ENCODE measurements at places on chromosomes 13 and 19.
A peak's percentile ranks its signal among the peaks of the same experiment; 100 is the strongest.

- DNase-seq: no peak
Observed at GRCh38 chr19:49533551-49534488, 6.0 kb downstream of the RCN3 start.

GRCh38 chr19:52917531-52917930 is 5.7 kb downstream of the ZNF888 start:
- DNase-seq: no peak

GRCh38 chr13:20408181-20408580 is 117.5 kb downstream of the CRYL1 start:
- no peak for DNase-seq

- DNase-seq: no peak
Observed at GRCh38 chr13:38462605-38463004, 113.0 kb downstream of the UFM1 start.

DNA sequence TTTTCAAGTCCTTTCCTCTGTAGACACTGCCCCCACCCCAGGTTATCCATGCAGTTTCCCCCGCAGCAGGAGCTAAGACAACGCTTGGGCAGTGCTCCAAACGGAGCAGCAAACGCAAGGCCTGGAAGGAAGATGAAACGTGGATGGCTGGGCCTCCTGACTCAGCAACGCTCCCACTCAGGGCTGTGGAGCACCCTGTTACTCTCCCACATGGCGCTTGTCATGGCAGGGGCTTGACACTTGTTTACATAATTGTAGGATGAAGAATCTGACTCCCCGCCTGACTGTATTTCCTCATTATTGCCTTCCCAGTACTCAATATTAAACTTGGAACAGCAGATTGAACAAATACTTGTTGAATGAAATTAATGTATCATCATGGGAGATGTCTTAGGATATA is 799 bp upstream of the C1QTNF9B start:
- no peak for DNase-seq

DNA sequence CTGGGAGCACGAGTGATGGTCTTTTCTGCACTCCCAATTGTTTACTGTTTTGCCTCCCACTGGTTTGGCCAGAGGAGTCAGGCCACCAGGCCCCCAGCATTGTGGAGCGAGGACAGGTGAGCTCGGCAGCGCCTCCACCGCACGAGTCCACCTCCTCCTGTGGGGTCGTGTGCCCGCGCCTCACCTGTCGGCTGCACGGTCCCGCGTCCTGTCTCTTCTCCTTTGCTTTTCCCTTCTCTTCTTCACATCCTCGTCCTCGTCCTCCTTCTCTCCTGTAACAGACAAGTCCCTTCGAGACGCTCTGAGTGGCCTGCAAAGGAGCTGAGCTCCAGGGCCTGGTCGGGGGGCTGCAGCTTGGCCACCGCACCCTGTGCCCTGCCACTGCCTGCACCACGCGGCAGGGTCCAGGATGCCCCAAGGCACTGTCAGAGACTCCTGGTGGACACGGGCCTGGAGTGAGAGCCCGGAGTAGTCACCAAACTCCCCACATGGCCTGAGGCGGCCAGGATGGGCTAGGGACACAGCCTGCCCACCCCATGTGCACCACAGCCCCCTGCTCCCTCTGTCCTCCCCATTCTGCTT is 11.4 kb downstream of the AKAP8 start:
- no peak for DNase-seq

DNA sequence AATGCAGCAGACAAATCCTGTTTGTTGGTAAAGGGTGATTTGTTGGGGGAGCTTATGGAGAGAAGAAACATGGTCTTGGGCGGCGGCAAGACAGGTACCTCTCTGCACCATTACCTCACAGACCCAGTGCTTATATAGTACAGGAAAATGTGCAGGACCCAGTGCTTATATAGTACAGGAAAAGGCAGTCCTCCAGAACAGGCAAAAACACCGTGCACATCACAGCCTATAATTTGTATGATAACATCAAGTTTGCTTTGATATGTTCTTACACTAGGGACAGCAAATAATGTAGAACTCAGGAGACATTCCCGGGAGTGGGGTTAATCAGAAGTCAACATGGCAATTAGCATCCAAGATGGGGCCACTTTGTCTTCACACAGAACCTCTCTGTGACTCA is 20.9 kb downstream of the VAV1 start:
- DNase-seq: no peak

GRCh38 chr13:41512441-41512840 is 55.1 kb downstream of the RGCC start:
- DNase-seq: no peak

DNA sequence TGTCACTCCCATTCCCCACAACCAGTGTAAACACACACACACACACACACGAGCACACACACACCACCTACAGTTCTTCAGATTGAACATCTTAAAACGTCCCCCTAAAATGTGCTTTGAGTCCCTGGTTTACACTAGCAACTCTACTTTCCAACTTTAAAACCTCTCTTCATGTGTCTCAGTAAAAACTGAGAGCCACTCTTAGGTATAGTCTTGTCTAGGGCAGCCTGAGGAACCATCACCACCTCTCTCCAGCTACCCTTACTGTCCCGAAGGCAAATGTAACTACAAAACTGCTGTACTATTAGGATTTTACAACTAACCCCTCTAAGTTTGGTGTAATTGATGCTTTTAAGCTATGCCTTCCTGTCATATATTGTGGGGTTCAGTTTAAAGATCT is 1501.6 kb upstream of the MIR17HG start:
- no peak for DNase-seq

GRCh38 chr13:33119856-33120543 is 103.8 kb downstream of the KL start:
- DNase-seq: no peak

DNA sequence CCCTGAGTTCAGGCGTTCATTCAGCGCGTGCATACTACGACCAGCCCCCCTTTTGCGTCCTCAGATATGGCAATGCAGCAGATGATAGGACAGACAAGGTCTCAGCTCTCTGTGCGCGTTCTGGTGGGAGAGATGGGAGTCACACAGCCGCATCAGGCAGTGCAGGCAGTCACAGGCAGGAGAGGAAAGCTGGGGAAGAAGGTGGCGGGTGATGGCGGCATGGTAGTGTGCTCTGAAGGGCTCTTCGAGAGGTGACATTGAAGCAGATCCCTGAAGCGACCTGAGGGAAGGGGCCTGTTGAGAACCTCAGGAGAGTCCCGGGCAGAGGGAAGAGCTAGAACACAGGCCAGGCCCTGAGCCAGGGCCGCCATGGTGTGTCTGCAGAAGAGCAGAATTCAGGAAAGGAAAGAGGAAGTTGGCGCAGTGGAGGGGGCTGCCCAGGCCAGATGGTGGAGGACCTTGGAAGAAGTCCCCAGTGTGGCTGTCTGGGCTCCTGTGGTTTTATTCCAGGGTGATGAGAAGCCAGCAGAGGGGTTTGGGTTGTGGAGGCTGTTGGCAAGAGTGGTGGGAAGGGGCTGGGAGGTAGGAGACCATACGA is 3.5 kb downstream of the USF2 start:
- no peak for DNase-seq

DNA sequence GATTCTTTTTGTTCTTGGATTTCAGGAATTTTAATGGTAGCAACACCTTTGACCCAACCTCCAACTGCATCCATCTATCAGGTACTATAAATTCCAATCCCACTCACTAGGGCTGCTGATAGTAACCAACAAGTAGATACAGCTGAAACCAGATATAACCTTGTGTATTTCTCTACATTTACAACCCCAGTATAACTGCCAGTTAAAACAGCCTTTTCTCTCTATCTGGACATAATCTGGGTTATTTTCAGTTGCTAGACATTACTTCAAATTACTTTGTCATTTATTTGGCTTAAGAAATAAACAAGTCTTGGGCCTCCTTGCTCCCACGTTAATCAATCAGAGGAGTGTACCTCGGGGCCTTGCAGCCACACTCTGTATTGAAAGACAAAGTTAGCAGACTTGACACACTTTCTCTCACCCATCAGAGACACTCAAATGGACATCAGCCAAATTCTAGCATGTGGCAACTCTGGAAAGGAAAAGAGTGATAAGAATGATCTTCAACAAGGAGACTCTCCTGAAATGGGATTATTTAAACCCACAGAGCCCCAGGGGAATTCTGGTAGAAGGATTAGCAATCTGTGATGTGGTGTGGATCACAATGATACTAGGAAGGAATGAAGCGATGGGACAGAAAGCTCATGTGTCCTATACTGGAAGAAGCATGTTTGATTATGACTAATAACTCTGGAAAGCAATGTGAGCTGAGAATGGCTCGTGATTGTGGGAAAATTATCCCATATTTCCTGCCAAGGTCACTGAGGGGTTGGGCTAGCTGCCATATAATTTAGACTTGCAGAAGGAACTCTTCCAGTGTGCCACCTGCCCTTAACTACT is 157.5 kb downstream of the FLT1 start:
- no peak for DNase-seq

DNA sequence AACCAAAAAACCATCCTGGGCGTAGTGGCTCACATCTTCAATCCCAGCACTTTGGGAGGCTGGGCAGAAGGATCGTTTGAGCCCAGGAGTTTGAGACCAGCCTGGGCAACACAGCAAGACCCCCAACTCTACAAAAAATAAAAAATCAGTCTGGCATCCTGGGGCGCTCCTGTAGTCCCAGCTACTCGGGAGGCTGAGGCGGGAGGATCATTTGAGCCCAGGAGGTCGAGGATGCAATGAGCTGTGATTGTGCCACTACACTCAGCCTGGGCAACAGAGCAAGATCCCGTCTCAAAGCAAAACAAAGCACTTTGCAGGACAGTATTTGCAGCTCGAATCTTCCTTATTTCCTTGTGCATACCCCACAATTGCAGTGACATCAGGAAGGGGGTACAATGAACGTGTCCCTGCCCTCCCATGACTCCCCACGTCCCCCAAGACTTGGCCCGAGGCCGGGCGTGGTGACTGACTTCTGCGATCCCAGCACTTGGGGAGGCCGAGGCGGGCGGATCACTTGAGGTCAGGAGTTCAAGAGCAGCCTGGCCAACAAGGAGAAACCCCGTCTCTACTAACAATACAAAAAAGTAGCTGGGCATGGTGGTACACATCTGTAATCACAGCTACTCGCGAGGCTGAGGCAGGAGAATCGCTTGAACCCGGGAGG is 870 bp downstream of the NDUFB7 start:
- no peak for DNase-seq

DNA sequence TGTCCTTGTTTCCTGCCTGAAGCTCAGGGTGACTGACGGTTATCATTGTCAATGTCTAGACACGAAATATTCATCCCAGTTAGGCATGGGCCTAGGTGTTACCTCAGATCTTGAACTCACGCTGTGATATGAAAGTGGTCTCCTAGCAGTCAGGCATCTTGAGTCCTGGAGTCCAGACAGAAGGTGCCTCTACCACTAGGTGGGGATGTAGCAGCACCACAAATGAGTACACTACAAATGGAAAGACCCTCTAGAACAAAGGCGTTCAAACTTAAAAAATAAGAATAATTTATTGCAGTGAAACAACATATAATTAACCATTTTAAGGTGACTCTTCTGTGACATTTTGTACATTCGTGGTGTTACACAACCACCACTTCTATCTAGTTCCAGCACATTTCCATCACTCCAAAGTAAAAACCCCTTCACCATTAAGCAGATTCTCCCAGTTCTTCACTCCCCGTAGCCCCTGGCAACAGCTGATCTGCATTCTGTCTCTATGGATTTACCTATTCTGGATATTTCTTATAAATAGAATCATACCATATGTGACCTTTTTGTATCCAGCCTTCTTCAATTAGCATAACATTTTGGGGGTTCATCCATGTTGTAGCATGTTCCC is 11.9 kb upstream of the FRY start:
- peak; percentile 33 for DNase-seq

- no peak for DNase-seq
Observed at GRCh38 chr19:35612224-35612558, 344 bp upstream of the HAUS5 start.

GRCh38 chr13:29858667-29859066 is 8.2 kb upstream of the UBL3 start:
- DNase-seq: no peak

DNA sequence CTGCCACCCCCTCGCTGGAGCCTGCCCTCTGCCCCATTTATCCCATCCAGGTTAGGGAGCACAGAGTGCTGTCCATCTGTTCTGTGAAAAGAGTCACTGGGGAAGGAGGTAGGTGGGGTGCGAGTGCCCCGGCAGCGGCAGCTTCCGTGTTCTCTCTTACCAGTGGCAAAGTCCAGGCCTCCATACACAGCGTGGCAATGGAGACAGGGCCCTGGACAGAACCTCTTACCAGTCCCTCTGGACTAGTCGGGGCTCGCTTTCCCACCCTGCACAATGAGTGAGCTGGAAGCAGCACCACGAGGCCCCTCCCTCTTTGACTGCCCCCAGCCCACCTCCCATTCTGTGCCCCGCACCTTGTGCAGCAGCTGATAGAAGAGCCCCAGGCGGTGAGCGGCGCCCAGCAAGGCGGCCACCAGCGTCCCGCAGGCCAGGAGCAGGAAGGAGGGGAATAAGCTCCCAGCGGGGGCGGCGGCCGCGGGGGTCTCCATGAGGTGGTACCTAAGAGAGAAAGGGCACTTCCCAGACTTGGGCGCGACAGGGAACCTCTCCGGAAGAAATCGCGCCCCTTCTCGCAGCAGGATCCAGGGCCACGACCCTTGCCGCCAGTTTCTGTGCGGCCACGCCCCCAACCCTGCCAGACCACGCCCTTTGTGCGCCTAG is 17.5 kb downstream of the SYDE1 start:
- no peak for DNase-seq

- no peak for DNase-seq
Observed at GRCh38 chr19:15210323-15210781, 9.6 kb upstream of the NOTCH3 start.

DNA sequence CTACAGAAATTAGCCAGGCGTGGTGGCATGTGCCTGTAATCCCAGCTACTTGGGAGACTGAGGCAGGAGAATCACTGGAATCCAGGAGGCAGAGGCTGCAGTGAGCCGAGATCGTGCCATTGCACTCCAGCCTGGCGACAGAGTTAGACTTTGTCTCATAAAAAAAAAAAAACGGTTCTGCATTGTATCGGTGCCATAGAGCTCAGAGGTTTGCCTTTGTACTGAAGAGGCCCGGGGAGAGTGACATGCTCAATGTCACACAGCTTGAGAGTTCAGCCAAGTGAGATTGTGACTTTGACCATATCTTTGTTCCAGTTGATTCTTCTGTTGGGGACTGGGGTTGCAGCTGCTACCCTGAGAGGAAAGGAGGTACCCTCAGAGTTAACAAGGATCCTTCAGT is 4.3 kb downstream of the HAUS8 start:
- DNase-seq: no peak

DNA sequence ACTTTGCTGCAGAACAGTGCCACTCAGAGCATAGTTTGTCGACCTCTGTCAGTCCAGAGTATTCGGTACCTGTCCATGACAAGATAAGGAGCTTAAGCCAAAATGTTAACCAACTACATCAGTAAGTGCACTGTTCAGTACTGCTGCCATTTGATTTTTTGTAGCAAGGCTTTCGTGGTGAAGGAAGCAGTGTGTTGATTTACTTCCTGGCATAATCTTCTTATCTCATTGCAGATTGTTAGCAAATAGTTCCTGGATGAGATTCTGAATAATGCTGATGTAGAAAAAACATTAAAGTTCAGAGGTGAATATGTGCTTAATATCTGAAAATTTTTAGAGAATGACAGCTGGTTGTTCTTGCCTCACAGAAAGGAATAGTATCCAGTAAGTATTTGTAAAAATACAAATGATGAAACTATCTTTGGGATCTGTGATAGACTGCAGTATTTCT is 85.7 kb downstream of the LRRC63 start:
- DNase-seq: no peak

Data from NCI-H2081 treated with DMSO at 0.1 percent for 48 hours (cell line).